ENCODE measurements at places on chromosomes 2 and 18. TPM values are rescaled to one million over a fixed set of nuclear protein-coding genes. Genes with fewer than 3 reads are reported as not detected.

Gene AKAIN1
- total RNA-seq: not detected

Gene SLC35F5
- total RNA-seq: 130 TPM

Gene RESP18
- total RNA-seq: not detected

Gene CDK15
- 0.26 TPM for total RNA-seq

Gene INPP4A
- 18.2 TPM for total RNA-seq
